Fibroblast of lung (primary cell): ENCODE measurements at places on chromosomes 12 and 14. TPM values are rescaled to one million over a fixed set of nuclear protein-coding genes. Genes with fewer than 3 reads are reported as not detected.

Gene RIMBP2
- under 0.01 and 0.17 TPM in 2 replicates for total RNA-seq

Gene FGD4
- 2.3 and 7.6 TPM in 2 replicates for total RNA-seq

Gene CGRRF1
- 18.2 and 23.0 TPM in 2 replicates for total RNA-seq

Gene SCN8A
- total RNA-seq = 12.8 and 27.2 TPM in 2 replicates

Gene CACNA1C
- total RNA-seq = 7.4 and 11.4 TPM in 2 replicates

Gene CRIP1
- 1.3 and 3.0 TPM in 2 replicates for total RNA-seq

Gene USP44
- 27.2 and 27.4 TPM in 2 replicates for total RNA-seq

Gene OR6C3
- total RNA-seq = not detected in 2 replicates

Gene P2RX2
- total RNA-seq = not detected in 2 replicates

Gene TAS2R20
- 2.1 and 3.3 TPM in 2 replicates for total RNA-seq

Gene TTC6
- total RNA-seq = under 0.01 and 0.17 TPM in 2 replicates

Gene GPR132
- 0.17 and 0.26 TPM in 2 replicates for total RNA-seq

Gene KRT74
- not detected in 2 replicates for total RNA-seq

Gene IAPP
- not detected in 2 replicates for total RNA-seq

Gene TAS2R13
- total RNA-seq = 1.0 and 1.7 TPM in 2 replicates

Gene MMP17
- 10.8 and 13.5 TPM in 2 replicates for total RNA-seq

Gene SPX
- 0.50 and 1.3 TPM in 2 replicates for total RNA-seq

Gene TAMALIN
- total RNA-seq = 11.3 and 12.1 TPM in 2 replicates

Gene SLC22A17
- total RNA-seq = 16.4 and 23.1 TPM in 2 replicates

Gene RASAL1
- total RNA-seq = not detected in 2 replicates

Gene KLRC1
- total RNA-seq = under 0.01 TPM in 1 of 2 replicates, not detected in the other

Gene DIO3
- 0.17 and 1.0 TPM in 2 replicates for total RNA-seq

Gene CHFR
- total RNA-seq = 21.6 and 28.2 TPM in 2 replicates

Gene ATXN3
- 40.6 and 63.3 TPM in 2 replicates for total RNA-seq

Gene DNAI7
- 0.17 and 0.26 TPM in 2 replicates for total RNA-seq

Gene NID2
- 93.7 and 181 TPM in 2 replicates for total RNA-seq

Gene GALNT9
- 0.51 and 2.8 TPM in 2 replicates for total RNA-seq

Gene SMCO2
- 0.26 TPM in 1 of 2 replicates, not detected in the other for total RNA-seq

Gene SLC17A8
- total RNA-seq = not detected in 2 replicates

Gene KLRD1
- total RNA-seq = 0.17 and 0.26 TPM in 2 replicates

Gene RPL10L
- total RNA-seq = not detected in 2 replicates

Gene LRP1
- 377 and 464 TPM in 2 replicates for total RNA-seq

Gene TSPAN8
- total RNA-seq = under 0.01 and 0.17 TPM in 2 replicates
